ENCODE measurements at places on chromosomes 16 and 17.

GRCh38 chr17:4899341-4900230, at the start of gene C17orf107:
TSS of gene C17orf107 (plus strand) at chr17:4899536. CDS start at chr17:4899763, 227 bp downstream.
- peak; percentile 38 for DNase-seq

GRCh38 chr17:73580073-73580710, 64.1 kb downstream of the SDK2 start:
- DNase-seq, result no peak

- no peak for DNase-seq
Observed at GRCh38 chr17:49439305-49439672, 24.6 kb upstream of the PHB1 start.

DNA sequence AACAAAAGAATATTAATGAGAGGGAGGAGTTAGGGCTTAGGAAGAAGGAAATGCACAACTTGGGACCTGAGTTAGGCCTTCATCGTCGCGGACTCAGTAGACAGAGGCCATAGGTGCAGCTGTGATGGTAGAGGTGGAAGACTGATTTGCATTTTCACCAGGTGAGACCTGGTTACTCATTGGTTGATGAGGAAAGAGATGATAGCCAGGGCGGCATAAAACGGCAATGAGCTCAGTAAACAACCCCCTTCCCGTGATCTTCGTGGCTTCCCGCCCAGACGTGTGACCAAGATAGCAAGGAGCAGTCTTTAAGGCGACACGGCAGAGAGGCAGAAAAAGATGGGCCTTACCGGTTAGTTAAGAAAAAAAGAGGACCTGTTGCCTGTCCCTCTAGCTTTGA, at the start of gene TMC5:
Gene TMC5, plus strand, starts transcription at position 244 of the 400 bp plus-strand sequence. CDS start 22,156 bp downstream, outside the sequence.
- DNase-seq, result no peak

Measured in NCI-H748 treated with DMSO at 0.1 percent for 48 hours (cell line).